Activated CD8-positive, alpha-beta memory T cell treated with anti-CD3 and anti-CD28 coated beads for 1 hour (primary cell): ENCODE measurements at places on chromosomes 4 and X.

GRCh38 chrX:74371425-74372222, 49.7 kb upstream of the SLC16A2 start:
- DNase-seq = no peak

- DNase-seq = no peak
Measured at GRCh38 chr4:84070289-84070688, 428.8 kb downstream of the NKX6-1 start.

DNA sequence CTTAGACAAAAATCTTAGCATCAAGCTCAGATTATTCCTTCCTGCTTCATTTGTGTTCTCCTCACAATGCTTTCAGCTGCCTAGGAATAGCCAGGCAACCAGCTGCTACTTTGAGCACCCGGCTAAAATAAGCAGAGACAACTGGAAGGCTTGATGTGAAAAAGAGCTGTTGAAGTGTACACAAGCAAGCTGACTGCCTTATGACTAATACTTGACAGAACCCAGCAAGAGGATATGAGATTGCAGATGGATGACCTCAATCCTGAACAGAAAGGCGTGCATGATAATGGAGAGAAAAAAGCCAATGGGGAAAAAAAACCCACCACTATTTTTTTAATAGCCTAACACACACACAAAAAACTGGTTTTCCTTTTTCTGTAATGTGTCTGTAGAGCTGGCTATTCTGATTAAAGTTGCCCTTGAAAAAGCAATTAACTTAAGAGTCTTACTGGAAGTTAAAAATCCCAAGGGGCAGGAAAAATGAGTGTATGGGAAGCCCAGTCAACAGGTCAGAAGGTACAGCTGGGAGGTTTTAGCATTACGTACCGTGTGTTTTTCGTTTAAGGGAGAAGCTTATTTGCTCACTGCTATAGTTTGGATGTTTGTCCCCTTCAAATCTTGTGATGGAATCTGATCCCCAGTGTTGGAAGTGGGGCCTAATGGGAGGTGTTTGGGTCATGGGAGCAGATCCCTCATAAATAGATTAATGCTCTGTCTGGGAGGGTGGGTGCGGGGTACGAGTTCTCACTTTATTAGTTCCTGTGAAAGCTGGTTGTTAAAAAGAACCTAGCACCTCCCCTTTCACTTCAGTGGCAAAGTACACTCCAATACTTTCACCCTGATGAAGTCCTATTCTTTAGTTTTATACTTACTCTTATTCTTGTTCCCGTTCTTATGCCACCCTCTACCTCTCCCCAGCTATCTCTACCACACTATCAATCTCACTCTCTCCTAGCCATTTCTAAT, 37.1 kb upstream of the HERC6 start:
- no peak for DNase-seq

DNA sequence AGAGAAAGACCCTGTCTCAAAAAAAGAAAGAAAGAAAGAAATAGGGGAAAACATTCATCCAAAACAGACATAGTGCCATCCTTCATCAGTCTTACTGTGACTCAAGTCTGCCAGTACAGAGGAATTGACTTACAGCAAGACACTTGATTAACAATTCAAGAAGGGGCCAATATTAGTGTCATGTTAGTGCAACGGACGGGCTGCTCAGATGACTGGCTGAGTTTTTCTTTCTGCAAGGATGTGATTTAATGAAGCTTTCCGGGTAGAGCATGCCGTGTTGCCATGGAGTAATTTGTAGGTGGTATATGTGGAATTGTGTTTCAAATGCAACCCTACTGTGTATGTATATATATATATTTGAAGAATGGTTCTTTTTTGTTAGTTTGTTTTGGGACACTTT, 12.6 kb upstream of the MFAP3L start:
- DNase-seq = no peak

GRCh38 chr4:156556336-156556735, 415.3 kb downstream of the PDGFC start:
- DNase-seq = no peak

- DNase-seq = no peak
Measured at GRCh38 chr4:29948858-29949257, 771.3 kb upstream of the PCDH7 start.
